ENCODE measurements at places on chromosomes 13 and 19.

DNA sequence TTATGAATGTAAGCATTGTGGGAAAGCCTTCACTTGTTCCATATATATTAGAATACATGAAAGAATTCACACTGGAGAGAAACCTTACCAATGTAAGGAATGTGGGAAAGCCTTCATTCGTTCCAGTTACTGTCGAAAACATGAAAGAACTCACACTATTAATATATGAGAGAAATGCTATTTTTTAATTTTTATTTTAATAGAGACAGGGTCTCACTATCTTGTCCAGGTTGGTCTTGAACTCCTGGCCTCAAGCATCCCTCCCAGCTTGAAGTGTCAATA lies 7.0 kb upstream of the ZNF440 start:
- no peak for DNase-seq

GRCh38 chr13:40271931-40272775 lies 394.3 kb downstream of the FOXO1 start:
- DNase-seq, result no peak

GRCh38 chr13:38044067-38044466 lies 174.5 kb upstream of the TRPC4 start:
- DNase-seq, result no peak

GRCh38 chr19:12345197-12345596 lies 11.8 kb upstream of the ZNF563 start:
- DNase-seq, result no peak

DNA sequence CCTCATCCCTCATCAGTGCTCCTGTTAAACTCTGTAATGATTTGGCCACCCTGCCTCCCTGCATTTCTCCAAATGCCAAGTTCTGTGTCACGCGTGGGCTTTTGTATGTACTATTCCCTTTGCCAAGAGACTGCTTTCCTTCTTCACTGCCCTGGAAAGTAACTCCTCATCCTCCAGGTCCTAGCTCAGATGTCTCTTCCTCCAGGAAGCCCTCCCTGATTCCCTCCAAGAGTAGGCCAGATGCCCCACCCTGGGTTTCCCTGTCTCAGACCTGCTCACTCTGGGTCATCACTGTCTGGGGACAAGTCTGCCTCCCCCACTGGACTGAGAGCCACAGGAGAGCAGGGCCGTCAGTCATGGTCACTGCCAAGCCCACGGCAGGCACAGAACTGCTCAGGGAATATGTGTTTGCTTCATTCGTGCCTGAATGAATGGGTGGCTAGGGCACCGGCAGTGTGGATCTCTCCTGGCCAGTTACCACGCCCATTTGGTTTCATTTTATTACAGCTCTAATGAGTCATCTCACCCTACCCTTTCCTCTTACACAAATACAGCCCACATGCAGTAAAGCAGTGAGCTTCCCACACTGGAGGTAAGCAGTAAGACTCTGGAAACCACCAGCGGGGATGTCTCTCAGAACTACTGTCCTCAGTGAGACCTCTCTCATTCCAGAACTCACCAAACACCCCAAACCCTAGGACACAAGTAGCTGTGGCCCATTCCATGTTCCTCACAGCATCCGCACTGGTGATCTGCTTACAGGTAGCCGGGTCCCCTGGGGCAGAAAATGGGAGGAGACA lies 12.1 kb upstream of the GPR4 start:
- no peak for DNase-seq

DNA sequence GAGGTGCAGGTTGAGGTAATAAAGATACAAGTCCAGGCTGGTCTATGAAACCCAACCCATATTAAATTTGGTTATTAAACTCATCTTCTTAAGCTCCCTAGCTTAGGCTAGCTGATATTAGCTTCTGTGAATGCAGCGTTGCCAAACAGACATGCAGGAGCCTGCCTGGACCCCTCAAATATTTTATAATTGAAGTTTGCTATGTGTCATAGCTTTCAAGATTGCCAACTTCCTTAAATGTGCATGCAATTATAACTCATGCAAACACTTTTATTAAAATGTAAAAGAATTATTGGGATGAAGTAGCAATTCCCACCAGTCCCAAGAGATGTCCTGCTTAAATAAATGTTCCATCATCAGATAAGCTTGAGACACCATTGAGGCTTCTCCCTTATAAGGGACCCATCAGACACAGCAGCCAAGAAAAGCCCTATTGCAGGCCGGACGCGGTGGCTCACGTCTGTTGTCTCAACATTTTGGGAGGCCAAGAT lies 51.3 kb downstream of the MBNL2 start:
- DNase-seq, result no peak

GRCh38 chr13:73522937-73523336 lies 464.1 kb downstream of the KLF5 start:
- no peak for DNase-seq

DNA sequence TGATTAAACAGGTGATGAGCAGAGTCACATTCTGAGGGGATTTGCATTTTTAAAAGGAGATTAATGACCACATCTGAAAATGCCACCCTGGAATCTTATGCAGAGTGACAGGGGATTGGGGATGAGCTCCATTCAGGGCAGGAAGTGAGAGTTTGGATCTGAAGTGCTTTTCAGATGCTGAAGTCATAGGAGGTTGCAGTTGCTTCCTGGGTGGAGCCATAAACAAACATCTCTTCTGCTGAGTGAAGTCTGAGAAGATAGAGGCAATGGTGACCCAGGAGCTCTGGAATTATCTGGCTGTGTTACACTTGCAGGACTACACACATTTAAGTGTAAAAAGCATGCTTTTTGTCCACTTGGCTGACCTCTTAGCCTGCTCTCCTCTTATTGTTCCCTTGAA lies 51.4 kb upstream of the PSG8 start:
- DNase-seq, result no peak

GRCh38 chr19:54325194-54325621 lies 12.2 kb upstream of the LILRA5 start:
- DNase-seq, result peak; percentile 47

- no peak for DNase-seq
These were observed 21.2 kb downstream of the PGPEP1 start for GRCh38 chr19:18361646-18362045.

DNA sequence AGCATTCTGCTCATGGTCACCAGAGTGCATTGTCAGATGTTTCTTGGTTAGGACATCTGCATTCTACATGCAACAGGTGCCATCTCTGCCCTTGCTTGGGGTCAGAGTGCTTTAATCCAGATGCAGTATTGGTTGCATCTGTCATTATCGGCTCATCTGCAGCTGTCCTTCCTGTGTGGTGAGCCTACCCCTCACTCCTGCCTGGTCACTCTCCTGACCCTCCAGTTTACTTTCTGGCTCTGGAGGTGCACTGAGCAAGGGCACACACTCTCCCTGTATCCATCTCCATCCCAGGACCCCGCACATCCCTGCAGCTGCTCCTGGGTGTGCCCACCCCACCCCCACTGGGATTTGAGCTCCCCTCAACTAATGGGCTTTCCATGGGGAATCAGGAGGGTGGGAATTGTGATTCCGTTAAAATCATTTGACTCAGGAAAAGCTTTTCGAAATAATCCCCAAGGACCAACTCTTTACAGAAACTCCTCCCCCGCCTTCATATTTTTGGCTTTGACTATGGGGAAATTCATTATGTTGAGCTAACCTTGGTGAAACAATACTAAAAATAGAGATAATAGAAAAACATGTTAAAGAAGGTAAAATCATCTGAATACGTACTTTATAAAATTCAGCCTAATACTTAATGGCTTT lies 70.2 kb downstream of the COL4A2 start:
- no peak for DNase-seq

Measured in NCI-H1694 (cell line).